Activated naive CD8-positive, alpha-beta T cell treated with anti-CD3 and anti-CD28 coated beads, Interleukin-2, amount 10 ng/mL, durations not matched to agents 7 days and 5 days (primary cell): ENCODE measurements at places on chromosomes 6 and 20.

DNA sequence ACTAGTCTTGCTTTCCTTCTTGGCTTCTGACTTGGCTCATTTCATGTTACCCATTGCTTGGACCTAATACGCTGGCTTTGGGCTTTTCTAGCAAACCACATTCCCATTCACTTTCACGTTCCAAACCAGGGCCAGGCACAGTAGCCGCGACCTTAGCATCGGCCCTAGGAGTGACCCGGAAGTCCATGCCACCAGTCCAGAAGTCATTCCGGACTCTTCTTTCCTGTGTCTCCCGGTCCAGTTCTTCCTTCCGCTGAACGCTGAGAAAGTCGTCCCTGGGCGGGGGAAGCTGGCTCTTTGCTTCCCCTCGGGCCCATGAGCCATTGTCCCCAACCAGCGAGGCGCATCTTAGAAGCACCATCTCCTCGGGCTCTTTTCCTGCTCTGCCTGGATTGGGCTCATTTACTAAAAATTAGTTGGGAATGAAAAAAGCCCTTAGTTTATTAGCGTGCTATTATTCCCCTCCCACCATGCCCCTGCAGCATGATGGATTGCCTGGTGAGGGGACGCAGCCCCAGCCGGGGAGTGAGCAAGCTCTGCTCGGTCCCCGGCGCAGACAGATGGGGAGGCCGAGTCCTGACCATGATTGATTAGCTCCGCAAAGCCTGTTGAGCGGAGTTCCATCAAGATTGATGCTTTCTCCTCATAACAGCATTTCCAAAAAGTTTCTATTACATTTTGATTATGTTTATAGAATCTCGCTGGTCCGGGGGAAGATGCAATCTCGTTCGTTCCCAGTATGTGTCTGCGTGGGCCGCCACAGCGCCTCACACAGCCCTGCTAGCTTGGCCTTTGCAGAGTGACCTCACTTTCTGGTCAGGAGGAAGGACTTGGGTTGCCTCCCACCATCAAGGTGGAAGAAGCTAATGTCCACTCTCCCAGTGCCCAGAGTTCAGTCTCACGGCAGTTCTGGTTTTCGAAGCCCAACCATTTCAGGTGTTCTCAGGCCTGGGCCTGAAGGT, 115.1 kb upstream of the TOP1 start:
- no peak for DNase-seq

- DNase-seq, result peak; percentile 29
Measured at GRCh38 chr6:18154507-18155149, at the start of gene TPMT. Gene TPMT, minus strand, starts transcription at chr6:18155077. Its CDS starts 5,950 bp downstream, at chr6:18149127.

- no peak for DNase-seq
Measured at GRCh38 chr6:167684276-167685104, 142.2 kb upstream of the AFDN start.

- DNase-seq, result no peak
Measured at GRCh38 chr6:43386492-43386891, 17.0 kb upstream of the ZNF318 start.

DNA sequence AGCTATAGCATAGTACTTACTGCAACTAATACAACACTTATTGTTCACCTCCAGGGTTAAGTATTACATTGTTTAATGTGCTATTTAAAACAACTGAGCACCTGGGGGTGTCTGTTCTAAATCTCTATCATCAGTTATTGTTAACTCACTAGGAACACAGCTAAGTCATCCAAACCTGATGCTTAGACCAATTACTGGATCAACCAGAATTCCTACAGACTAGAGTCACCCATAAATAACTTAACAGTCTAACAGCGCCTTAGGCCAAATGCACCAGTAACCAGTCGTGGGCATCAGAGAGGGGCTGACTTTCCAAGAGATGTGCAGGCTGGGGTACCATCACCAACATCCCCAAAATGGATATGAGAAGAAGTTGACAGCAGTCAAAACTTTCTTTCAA, 110.7 kb downstream of the ADTRP start:
- DNase-seq, result no peak

- no peak for DNase-seq
Measured at GRCh38 chr6:142189057-142189456, 42.0 kb downstream of the VTA1 start.

DNA sequence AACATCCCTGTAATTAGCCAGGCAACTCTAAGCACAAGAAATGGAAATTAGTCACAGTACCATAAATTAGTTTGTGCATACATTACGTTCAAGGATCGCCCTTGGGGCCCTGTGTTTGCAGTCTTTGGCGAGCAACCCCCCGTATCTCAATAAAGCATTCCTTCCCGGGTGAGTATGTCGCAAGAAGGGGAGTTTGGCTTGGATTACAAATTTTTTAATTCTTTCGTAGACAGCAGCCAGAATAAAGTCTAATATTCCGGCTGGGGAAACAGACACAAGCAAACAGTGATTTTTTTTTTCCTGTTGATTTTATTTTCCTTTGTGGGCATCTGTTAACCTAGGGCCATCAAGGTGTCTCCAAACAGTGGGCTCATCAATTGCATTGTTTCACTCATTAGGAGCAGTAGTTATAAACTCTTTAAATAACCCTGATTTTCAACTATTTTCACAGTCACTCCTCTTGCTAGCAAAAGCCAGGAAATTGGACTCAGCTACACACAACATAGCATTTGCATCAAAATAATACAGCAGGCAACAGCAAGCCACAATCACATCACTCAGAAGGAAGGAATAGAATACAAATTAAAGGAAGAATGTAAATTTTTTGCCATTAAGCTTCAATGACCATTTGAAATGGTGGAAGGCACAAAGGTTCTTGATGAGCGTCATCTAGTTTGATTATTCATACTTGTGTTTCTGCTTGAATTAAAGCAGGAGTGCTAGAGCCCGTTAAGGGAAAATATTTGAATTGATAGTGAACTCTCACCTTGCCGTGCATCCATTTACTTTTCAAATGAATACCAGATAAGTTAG, 85.3 kb downstream of the LINC00237 start:
- no peak for DNase-seq

DNA sequence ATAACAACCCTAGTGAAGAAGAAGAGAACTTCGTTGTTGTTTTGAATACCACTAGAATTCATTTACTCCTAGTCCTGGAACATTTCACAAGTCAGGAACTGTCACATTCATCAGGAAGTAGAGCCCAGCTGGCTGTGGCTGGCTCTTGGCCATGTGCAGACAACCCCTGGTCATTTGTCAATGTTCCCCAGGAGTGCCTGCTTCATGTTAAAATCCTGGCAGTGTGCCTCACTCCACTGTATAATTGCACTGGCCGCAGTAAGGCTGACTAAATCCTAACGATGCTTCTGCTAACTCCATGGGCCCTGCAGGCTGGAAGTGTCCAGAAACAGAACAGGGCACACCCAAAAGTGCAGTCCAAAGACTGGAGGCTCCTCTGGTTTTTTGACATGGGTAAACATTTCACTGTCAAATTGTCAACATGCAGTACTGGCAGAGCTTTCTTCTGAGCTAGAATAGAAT, 41.5 kb upstream of the ADGRF1 start:
- DNase-seq, result no peak

- no peak for DNase-seq
Measured at GRCh38 chr6:49980898-49981297, 11.5 kb upstream of the DEFB113 start.

DNA sequence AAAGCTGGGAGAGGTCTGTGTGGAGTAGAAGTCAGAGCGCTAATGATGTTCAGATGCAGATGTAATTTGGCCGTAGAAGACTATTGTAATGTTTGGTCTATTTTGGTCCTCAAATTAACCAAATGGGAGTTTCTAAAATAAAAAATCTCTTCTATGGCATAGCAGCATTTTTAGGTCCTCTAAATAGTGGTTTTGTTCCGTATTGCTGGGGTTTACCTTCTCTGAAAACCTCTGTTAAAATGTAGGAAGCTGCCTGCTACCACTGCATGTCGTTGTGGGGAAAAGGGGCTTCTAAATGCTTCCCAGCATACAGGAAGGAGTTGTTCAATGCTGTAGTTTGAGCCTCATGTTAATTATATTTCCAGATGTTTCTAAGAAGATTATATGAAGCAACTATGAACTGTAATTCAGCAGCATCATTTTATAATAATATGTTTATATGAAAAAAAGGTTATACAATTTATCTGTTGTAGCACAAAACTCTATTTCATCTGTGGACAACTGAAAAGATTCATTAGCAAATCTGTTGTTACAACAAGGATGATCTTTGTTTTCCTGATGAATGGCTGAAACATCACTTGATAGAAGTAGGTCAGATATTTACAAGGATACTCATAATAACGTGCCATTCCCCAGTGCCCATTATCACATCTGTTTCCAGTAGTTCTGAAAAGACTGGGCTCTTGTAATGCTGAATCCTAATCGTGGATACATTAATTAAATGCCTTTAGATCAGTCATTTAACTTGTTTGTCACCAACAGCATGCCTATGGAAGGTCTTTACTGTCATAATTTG, 256.6 kb downstream of the TBC1D7 start:
- no peak for DNase-seq

GRCh38 chr6:30071858-30072257, 3.7 kb downstream of the RNF39 start:
- no peak for DNase-seq

DNA sequence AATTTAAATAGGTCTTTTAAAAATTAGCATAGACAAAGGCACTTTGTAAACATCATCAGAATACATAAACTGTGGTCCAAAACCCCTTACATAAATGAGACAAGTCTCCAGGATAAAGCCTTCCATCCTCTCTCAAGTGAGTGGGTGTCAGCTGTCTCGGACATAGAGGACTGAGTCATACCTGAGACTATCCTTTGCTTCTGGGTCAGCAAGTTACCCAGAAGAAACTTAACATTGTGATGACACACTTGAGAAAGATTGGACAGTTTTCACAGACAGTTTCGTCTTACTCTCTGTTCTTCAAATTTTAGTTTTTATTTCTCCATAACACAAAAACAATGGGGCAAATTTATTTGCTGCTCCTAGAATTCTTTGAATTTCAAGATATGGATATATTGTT, 838.0 kb downstream of the DHX35 start:
- DNase-seq, result no peak

GRCh38 chr6:82033631-82034211, 213.8 kb downstream of the IBTK start:
- DNase-seq, result no peak

DNA sequence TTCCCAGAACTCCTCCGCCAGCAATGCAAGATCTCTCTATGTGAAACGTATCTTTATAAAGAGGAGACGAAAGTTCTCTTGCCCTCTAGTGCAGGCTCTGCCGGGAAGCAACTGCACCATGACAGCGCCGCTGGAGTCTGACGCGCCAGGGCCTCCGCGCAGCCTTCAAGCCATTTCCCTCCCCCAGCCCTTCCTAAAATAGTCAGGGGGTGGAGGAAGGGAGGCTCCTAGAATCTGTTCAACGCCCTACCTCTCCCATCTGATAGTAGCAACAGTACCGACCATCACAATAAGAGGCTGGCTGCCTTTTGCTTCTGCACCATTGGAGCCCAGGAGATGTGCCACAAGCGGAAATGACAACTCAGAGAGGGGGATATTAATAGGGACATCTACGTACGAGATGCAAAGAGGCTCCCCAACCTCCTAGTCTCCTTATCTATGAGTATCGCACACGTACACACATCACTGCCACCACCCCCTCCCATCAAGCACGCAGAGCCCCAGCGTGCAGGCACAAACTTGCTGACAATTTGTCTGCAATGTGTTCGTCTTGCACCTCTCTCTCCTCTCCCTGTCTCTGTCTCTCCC, 1.0 kb downstream of the SYNE1 start:
- no peak for DNase-seq

- DNase-seq, result no peak
Measured at GRCh38 chr20:5675103-5676091, 74.8 kb upstream of the SHLD1 start.

DNA sequence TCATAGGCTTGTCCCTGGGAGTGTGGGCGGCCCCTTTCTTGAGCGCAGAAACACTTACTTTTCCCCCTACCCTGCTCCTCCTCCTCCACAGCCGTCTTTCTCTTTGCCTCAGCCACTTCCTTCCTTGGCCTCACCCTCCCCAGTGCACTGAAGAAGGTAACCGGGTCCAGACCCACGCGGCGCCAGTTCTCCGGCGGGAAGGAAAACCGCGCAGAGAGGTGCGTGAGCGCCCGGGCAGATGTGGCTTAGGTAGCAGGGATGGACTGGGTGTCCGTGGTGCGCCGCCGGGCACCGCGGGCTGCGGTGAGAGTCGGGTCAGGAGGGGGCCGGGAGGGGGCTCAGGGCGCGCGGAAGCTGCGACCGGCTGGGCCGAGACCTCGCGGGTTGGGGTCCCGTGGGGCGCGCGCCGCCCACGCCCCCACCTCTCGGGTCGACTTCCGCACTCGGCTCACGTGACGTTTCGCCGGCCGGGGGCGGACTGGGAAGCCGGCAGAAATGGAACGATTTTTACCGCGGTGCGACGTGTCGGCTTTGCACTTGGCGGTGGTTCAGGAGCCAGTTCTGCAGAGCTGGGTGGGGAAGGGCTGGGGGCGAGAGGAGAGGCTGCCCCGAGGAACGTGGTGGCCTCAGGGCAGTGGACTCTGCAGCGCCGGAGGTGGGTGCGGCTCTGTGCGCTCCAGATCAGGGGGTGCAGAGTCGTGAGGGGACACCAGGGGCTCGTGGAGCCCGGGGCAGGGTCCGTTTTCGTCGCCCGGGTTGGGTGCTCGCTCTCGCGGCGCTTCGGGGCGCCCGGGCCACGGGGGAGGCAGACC, at the start of gene ABRACL:
Gene ABRACL (plus strand): TSS at position 88 of the 812 bp plus-strand sequence. CDS start 5,416 bp downstream, outside the sequence.
- DNase-seq, result peak; percentile 75

DNA sequence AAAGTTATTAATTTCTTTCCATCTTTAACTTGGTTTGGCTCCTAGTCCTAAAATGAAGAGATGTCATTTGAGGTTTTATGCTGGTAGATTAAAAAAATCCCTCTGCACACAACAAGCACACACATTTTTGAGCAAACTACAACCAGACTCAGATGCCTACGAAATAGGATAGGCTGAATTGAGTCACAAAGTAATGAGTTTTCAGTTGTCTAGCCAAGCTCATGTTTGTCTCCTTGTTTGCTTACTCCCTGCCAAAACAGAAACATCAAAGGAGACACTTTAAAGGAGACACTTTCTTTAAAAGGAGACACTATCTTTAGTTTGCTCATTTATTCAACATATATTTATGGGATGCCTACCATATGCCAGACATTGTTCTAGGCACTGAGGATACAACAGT, 56.2 kb downstream of the TPBG start:
- no peak for DNase-seq

- no peak for DNase-seq
Measured at GRCh38 chr20:34155836-34156235, 43.8 kb upstream of the EIF2S2 start.

GRCh38 chr20:17530153-17530552, 1.0 kb downstream of the BFSP1 start:
- DNase-seq, result no peak

DNA sequence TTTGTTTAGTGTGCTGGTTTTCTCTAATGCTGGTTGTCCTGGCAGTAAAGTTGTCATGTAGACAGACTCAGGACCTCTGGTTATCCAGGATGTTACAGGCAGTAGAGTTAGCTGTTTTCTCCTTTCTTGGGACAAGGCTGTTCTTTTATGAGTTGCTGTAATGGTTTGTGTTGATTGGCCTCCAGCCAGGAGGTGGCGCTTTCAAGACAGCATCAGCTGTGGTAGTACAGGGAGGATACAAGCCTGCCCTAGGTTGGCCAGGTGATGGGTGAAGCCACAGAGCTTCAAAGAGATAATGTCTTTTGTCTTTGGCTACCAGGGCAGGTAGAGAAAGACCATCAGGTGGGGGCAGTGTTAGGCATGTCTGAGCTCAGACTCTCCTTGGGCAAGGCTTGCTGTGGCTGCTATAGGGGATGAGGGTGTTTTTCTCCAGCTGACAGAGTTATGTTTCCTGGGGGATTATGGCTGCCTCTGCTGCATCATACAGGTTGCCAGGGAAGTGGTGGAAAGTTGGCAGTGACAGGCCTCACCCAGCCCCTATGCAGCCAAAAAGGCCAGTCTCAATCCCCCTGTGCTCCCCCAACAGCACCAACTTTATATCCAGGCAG, 127.2 kb upstream of the TAB2 start:
- peak; percentile 39 for DNase-seq

GRCh38 chr6:158024566-158025297, 43.1 kb downstream of the SYNJ2 start:
- no peak for DNase-seq
